ENCODE measurements at places on chromosomes 3 and 15.

GRCh38 chr3:101027286-101027685 is 34.1 kb upstream of the ABI3BP start:
- no peak for DNase-seq

DNA sequence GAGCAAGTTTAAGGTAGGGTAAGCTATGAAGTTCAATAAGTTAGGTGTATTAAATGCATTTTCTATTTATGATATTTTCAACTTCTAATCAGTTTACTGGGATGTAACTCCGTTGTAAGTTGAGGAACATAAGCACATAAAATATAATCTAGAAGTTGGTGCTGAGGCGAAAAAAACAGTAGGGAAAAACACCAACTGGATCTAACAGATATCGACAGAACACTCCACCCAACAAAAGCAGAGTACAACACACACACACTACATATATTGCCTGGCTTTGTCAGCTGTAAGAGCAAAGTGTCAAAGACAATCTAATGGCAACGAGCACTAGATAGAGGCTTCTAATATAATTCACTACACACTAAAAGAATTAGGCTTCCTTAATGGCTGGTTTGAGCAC is 8.4 kb downstream of the PIK3R4 start:
- DNase-seq = no peak

DNA sequence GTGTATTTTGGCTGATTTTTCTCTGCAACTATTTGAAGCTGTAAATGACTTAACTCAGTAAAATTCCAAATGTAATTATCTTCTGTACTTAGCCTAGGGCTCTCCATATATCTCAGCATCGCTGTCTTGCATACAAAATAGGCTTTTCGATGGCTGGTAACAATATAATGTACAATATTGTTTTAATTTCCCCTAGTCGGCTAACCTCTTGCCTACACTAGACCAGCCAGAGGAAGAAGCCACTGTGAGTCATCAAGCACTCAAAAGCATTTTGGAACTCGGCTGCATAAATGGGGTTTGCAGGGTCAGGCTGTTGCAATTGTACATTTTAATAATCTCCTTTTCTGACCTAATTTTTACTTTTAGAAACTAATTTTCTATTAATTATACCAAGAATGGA is 583.8 kb downstream of the FOXP1 start:
- no peak for DNase-seq

GRCh38 chr15:41969851-41970431 is 2.4 kb downstream of the EHD4 start:
- no peak for DNase-seq

DNA sequence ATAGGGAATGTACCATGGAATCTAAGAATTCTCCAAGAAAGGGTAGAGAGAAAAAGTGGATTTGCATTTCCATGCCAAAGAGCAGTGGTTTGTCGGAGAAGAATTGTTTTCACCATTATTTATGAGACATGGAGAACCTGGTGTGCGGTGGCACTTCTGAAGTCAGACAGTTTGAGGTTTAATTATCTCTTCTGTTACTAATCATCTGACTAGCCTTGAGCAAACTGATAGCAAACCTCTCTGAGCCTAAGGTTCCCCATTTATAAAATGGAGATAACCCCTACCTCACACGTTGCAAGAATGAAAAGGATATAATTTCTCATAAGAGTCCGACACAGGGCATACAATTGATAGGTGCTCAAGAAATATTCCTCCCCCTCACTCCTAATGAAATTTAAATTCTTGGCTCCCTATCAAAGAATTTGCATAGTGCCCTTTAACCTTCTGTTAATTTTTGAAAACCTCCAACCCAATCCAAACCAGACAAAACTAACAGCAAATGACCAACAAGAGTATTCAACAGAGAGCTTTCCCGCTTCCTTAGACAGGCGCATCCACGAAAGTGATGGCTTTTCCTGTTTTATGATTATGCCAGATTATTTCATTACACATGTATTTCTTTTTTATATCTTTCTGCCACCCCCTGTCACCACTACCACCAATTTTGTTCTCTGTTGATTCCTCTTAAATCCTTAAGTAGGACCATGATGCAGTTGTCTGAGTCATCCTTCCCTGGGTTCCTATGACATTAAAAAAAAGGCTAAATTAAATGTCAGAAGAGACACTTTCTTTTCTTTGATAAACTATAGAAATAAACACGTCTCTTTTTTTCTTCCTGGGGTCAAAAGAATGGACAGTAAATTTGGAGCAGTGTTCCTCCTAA is 28.5 kb downstream of the TMEM212 start:
- DNase-seq = no peak

DNA sequence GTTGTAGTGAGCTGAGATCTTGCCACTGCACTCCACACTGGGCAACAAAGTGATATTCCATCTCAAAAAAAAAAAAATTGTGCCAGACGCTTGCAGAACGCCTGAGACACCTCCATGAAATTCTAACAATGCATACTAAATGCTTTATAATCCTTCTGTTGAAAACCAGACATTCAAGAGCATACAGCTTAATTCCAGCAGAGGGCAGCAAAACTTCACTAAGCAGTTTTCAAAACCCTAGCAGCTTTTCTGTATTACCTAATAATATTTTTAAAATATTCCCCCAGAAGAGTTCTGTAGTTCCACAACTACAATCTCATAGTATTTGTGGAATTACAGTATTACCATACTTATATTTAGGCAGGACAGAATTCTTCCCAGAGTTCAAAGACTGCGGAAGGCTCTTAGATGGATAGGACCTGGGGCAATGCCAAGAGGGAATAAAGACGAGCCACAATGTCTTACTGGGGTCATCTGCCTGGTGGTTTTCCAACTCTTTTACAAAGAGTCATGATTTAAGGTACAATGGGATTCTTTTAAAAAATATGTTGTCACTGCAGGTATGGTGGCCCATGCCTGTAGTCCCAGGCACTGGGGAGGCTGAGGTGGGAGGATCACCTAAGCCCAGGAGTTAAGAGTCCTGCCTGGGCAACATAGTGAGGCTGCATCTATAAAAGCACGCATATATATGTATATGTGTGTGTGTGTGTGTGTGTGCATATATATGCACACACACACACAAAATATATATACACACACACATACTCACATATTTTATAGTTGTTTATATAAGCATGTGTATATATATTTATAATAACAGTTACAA is 19.6 kb upstream of the TASOR start:
- DNase-seq = no peak

DNA sequence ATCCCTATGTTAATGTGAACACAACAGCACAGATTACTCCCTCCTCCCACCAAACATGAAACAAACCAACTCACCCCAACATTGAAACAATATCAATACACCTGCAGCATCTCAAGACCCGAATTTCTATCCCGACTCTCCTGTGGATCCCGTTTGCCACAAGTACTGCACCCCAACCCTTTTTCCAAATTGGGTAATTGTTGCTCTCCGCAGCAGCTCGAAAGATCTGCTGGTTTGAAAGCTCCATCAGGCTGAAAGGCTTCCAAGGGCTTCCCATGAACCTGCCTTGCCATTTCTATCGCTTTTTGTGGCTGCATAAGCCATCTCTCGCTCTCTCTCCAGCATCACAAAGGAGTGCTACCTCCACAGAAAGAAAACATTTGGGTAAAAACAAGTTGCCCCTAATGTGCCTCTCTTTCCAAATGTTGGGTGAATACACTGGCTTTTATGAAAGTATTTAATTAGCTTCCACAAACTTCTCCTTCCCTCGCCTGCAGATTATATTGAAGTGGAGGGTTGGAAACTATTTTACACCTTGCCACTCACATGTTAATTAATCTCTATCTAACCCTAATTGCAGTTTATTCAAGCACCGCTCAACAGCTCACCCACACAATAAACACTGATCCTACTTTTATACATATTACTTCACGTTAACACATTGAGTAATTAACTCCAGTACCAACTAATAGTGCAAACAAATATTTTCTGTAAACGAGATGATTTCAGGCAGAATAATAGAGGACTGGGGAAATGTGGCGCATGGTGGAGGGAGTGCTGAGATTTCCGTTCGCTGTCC is 2.5 kb upstream of the FEZF2 start:
- DNase-seq = no peak

DNA sequence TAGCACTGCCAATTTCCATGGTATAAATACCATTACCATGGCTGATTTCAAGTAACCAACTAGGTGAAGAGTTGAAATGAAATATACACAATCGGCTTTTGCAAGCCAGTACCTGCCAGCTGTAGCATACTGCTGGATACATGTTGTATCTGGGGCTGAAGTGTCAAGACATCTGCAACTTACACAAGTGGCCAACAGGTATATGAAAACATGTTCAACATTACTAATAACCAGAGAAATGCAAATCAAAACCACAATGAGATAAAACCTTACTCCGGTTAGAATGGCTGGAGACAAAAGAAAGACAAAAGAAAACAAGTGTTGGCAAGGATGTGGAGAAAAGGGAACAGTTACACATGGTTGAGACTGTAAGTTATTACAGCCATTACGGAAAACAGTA is 11.6 kb downstream of the ATOSA start:
- DNase-seq = no peak

GRCh38 chr3:72481542-72481941 is 366.7 kb downstream of the SHQ1 start:
- no peak for DNase-seq

- DNase-seq = no peak
Measured at GRCh38 chr15:50148362-50148963, 29.4 kb upstream of the ATP8B4 start.

DNA sequence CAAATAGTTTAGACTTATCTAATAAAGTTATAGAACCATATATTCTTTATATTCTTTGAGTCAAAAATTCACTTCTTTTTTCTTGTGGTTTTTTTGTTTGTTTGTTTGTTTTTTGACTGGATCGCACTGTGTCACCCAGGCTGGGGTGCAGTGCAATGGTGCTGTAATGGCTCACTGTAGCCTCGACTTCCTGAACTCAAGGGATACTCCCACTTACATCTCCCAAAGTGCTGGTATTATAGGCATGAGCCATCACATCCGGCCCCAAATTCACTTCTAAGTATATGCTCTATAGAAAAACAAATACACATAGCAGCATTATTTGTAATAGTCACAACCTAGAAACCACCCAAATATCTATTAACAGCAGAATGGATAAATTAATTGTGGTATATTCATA is 13.7 kb upstream of the SLTM start:
- DNase-seq = no peak

GRCh38 chr15:80744415-80744814 is 34.8 kb upstream of the CEMIP start:
- no peak for DNase-seq

DNA sequence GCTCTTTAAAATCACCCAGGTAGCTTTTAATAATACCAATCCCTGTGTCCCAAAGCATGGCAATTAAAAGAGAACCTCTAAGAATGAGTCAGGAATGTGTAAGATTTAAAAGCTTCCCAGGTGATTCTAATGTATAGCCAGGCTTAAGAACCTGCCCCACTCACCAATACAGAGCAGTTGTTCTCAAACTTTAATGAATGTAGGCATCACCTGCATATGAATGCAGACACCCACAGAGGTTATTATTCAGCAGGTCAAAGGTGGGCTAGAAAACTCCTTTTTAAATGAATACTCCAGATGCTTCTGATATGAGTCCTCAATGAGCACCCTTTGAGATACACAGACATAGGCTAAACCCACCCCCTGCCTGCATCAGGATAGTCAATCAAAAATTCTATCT is 298.1 kb upstream of the KCNMB2 start:
- no peak for DNase-seq

DNA sequence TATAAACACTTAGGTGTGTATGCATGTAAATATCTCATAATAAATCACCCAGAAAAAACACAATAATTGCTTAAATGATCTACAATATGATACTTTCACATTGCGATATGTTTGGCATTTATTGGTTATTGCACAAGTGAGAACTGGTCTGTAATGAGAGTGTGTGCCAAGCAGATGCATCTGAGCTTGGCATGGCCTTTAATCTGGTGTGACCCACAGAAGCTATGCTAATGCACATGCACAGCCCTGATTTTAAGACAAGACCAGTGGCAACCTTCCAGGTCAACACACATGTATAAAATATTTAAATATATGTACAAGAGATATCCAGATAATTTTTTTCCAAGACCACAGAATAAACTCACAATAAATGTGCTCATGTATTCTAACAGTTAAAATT is 42.7 kb downstream of the C2CD4A start:
- no peak for DNase-seq

- no peak for DNase-seq
Measured at GRCh38 chr15:68421798-68422402, 10.1 kb downstream of the ITGA11 start.

- peak; percentile 21 for DNase-seq
Measured at GRCh38 chr15:52567871-52568600, 794 bp downstream of the ARPP19 start.

GRCh38 chr3:29871087-29871486 is 590.2 kb downstream of the RBMS3 start:
- no peak for DNase-seq

GRCh38 chr3:138974462-138974861 is 27.4 kb downstream of the FOXL2NB start:
- no peak for DNase-seq

DNA sequence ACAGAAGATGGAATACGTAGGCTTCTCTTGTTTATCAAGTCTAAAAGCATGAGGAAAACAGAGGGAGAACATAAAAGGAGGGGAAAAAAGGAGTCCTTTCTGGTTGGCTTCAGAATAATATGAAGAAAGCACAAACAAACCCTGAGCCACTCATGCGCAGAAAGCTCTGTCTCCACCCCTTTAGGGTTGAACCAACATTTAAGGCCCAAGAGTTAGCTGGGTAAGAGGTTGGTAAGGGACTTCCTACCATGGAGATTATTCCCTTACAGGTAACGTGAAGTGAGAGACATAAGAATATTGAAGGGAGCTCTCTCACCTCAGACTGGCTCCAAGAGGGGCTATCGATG is 145.3 kb downstream of the RORA start:
- DNase-seq = no peak

DNA sequence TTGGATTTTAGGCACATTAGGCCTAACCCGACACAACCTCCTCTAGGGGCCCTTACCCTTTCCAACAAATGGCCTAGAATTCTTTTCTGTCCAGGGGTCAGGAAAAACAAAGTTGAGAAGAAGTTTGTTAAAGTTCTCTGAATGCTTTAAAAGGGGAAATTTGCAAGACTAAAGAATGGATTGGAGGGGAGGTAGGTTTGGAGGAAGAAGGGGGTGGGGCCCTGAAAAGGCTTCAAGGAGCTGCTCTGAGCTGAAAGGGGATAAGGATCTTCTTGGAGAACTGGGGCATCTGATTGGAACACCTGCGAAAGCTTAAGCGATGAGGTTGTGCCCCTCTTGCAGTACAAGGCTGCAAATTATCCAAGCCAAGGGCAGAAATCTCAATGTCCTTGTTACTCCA is 3.9 kb upstream of the SENP2 start:
- no peak for DNase-seq

DNA sequence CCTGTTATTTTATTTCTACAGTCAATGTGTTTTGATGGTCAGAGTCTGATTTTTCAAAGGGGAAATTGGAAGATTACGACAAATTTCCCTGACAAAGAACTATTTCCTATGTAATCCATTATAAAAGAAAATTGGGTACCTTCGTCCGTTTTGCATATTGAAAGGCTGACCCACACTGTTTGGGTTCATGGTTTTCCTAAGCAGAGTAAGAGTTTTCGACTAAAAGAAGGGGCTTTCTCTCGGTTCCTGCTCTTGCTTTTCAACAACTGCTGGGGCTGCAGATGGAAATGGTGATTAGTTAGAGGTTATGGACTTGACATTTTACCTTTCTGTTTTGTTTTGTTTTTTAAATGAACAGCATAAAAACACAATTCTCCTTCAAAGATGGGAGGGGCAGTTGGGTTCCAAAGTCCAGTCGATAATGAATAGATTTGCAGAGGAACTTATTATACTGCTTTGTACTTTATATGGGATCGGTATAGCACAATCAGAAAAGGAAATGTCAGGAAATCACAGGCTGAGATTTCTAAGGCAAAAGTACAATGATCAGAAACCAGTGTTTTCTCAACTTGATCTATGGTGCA is 978 bp downstream of the KCNMB2 start:
- peak; percentile 54 for DNase-seq

Data from NCI-H1417 treated with DMSO at 0.1 percent for 48 hours (cell line).